Activated T-helper 1 cell treated with Interleukin-2 at 50 U/mL for 16 hours (primary cell): ENCODE measurements at places on chromosomes 5 and 9.

- DNase-seq: no peak
Measured at GRCh38 chr9:20997503-20998076, 33.9 kb downstream of the HACD4 start.

DNA sequence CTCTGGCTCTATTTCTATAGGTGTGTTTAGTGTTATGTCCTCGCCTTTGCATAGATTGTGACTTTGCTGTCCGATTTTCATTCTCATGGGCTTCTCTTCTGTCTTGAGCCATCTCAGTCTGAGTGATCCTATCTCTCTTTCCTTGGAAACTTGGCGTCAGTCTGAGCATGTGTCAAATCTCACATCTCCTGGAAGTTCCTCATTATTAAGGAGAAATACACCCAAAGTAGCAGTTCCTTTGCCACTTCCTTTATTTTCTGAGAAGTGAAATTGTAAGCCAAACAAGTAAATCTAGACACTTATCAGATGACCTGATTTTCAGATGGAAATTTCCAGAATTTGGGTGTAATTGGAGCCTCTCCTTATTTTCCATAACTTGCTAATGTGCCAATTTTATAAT lies 126.9 kb upstream of the ANKH start:
- DNase-seq: no peak

- no peak for DNase-seq
Measured at GRCh38 chr9:3516667-3517330, 9.0 kb downstream of the RFX3 start.

- DNase-seq: no peak
Measured at GRCh38 chr5:132690156-132690555, 16.4 kb downstream of the IL4 start.

GRCh38 chr5:6674421-6674820 lies 38.8 kb upstream of the TENT4A start:
- no peak for DNase-seq

DNA sequence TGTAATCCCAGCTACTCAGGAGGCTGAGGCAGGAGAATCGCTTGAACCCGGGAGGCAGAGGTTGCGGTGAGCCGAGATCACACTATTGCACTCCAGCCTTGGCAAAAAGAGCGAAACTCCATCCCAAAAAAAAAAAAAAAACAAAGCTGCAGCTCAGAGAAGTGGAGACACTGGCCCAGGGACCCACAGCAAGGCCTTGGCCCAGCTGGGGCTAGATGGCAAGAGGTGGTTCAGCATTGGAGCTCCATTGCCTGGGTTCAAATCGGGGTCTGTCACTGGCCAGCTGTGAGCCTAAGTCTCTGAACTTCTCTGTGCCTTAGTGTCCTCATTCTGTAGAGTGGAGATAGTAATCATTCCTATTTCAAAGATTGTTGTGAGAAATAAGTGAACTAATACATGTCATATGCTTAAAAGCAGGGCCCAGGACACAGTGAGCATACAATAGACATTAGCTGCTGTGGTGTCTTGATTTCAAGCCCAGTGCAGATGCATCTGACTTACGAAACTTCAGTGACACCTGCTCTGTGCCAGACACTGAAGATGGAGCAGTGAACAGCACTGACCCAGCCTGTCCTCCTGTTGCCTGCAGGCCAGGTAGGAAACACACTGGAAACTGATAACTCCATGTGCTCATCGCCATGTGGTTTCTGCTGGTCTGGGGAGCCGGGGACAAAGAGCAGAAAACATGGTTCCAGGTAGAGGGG lies 127.7 kb downstream of the C9orf50 start:
- DNase-seq: no peak

GRCh38 chr5:65978251-65978650 lies 51.9 kb downstream of the ERBIN start:
- DNase-seq: no peak

DNA sequence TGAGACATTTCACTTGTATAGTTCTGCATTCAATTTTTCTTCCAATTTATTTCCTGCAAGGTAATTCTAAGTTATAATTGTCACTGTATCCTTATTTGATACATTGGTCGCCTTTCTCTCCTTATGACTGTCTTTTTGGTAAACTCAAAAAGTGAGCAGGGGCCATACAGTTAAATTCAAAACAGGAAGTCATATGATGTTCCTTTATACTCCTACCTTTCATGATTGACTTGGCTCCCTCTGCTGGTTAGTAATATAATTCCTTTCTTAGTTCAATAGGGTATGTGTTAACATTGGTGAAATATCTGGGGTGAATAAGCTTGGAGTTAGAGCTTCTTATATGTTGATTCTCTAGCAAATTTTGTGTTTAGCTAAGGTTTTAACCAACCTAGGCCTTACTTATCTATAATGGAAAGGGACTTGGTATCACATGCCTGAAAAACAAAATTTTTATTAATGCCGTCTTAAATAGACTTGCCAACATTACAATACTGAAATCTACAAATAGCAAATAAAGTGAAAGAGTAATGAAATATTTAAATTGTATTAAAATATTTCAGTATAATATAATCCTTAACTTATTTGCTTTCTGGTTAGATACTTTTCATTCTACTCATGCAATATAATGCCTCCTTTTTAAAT lies 6.0 kb upstream of the NIPBL start:
- DNase-seq: no peak

DNA sequence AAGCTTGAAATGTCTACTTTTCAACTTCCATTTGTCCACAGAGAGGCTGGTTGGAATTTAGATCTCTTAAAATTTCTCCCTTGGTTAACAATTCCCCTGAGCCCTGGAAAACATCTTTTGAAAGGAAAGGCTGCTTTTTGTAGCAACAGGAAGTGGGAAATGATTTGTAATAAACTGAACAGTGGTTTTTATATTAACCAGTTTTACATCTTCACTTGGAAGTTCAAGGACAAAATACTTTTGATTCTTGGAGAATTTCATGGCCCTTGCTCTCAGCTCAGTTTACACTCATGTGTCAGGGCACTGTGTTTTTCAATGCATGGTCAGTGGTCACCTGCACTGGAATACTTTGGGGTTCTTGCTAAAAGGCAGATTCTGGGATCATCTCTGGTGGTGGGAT lies 9.9 kb downstream of the MLANA start:
- DNase-seq: no peak

DNA sequence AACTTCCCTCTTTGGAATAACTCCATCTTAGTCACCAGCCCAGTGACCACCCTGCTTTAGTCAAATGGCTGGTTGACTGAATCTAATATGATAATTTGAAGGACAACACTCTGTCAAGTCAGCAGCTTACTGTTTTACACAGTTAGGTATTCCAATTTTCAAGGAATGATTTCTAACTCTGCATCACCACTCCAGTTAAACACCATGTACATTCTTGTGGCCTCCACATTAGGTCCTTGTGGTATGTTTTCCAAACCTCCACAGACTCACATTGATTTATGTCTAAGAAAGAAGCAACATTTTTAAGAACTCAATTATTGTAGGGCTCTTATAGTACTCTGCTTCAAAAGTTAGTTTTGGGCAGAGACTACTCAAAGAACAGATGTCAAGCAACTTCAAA lies 110.7 kb downstream of the TLE1 start:
- DNase-seq: no peak

DNA sequence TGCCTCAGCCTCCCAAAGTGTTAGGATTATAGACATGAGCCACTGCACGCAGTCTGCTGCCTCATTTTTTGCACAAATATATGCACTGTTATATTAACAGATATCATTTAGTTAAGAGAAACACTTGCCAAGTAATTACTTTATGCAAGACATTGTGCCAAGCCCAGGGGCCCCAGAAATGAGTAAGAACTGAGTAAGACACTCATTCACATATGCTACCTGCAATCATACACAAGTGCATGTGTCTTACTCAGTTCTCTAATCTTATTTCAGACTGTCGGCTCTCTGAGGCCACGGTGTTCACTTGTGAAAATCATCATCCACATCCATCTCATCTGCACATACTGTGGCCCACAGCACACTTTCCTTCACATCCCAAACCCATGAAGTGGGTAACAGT lies 16.0 kb downstream of the TRAF1 start:
- no peak for DNase-seq

GRCh38 chr9:137610944-137611343 lies 5.5 kb downstream of the ARRDC1 start:
- no peak for DNase-seq

DNA sequence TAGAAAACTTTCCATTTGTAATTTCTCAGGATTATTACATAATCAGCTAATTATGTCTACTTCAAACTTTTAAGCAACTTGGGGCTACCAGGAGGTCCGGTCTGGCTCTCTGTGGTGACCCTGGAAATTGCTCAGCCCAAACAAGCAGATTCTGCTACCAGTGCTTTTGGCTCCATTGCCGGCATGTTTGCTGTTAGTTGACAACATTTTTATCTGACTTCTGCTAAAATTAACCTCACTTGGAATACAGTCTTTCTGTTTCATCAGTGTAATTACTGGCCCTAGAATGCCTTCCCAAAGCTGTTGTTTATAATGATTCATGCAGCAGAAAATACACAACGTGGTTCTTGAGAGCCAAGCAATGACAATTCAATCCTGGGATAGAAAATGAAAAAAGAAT lies 38.5 kb upstream of the FAM81B start:
- DNase-seq: no peak

DNA sequence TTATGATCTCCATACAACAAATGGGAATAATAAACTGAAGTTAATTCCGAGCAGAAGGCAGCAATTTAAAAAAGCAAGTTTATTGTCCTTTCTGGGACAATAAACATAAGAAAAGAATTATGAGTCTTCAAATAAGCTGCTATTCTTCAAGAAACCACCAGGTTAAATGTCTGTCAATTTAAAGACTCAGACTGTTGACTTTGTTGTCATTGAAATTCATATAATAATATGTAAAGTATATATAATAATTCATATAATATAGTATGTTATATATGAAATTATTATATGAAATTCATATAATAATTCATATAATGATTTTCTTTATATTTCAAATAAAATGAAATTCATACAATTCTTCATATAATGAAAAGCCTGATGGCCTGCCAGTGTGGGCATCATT lies 497.5 kb upstream of the RGMB start:
- DNase-seq: no peak

GRCh38 chr9:72979405-72980100 lies 26.7 kb upstream of the ALDH1A1 start:
- no peak for DNase-seq

GRCh38 chr5:37723162-37723961 lies 116.5 kb downstream of the GDNF start:
- DNase-seq: no peak

GRCh38 chr5:123664961-123665360 lies 153.0 kb downstream of the CSNK1G3 start:
- no peak for DNase-seq

DNA sequence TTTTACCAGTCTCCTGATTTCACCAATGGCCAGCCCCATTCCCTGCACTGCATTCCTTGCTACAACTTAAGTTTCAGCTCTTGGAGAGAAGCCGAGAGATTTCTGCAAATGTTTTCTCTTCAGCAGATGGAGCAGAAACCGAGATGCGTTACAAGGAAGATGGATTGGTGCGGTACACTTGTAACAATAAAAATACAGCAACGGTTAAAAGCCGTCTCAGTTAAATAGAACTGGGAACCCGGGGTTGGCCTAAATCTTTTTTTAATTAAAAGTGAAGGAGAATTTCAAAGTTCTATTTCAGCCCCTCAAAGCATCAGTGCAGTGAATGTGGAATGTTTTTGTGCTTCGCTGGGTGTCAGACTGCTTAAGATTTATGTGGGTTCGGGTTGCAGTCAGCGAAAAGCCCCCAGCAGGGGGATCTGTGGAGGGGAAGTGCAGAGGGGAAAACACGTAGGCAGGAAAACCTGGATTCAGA lies 19.8 kb downstream of the BRINP1 start:
- no peak for DNase-seq

DNA sequence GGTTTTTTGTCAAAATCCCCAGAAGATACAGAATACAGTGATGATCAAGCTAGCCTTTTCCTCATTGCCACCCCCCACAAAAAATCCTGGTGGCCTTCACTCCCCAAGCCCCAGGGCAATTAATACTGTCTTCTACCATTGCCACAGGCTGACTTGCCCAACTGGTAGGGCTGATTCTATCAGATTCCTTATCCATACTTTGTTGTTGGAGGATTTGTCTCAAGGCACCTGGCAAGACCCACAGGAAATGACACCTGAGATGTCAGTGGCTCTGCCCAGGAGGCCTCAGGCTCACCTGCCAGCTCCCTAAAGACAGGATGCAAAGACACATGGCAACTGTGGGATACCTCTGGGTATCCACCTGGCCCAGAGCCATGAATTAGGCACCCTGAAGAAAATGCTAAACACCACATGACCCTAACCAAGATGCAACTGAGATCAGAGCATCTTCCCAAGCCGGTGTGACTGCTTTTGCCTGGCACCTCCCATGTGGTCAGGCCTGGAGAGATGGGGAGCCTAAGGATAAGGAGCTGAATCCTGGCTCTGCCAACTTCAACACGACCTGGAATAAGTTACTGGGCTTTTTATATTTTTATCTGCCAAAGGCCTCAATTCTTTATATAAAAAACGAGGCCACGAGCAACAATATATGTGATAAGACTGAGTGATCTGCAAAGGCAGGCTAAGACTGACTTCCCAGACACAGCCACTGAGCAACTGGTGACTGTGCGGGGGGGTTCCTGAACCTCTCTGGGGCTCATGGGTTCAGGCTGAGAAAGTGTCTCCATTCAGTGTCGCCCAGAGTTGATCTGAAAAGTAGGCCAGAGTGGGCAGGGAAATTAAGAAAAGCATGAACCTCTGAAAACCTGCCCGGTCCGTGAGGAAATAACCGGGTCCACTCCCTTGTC lies 944 bp downstream of the ATOX1 start:
- no peak for DNase-seq

GRCh38 chr9:137355761-137356365 lies 53.8 kb upstream of the NRARP start:
- DNase-seq: no peak

GRCh38 chr9:72557549-72557948 lies 36.1 kb downstream of the TMC1 start:
- no peak for DNase-seq

- DNase-seq: no peak
Measured at GRCh38 chr9:133014696-133015095, 16.1 kb upstream of the GTF3C5 start.

DNA sequence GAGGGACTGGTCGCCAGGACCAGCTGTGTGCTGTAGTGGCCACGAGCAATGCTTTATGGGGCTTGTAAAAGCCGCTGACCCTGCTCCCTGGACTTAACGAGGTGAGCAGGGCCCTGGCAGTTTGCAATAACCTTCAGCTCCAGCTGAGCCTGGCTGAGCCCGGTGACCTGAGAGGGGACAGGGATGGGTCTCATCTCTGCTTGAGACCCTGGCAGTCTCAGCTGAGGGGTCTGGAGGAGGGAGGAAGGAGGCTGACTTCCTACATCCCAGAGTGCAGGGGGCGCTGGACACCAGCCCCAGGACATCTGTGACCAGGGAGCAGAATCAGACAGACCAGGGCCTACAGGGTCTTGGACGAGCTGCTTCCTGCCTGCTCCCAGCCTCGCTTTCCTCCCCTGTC lies 277.5 kb upstream of the MVB12B start:
- no peak for DNase-seq

DNA sequence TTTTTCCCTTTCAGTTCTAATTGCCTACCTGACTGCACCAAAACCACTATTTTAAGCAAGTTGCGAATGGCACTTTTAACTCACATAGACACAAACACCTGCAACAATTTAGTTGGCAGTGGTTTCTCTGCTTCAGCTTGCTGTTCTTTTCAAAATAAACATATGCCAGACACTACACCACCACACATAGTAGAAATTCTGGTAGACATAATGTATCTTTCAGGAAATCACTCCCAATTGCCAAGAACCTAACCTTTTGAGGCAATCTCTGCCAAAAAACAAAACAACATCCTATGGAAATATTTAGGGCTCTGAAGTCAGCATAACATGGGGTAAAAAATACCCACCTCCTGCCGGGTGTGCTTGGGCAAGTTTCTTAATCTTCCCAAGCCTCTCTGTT lies 27.7 kb downstream of the GLIS3 start:
- DNase-seq: no peak

- no peak for DNase-seq
Measured at GRCh38 chr9:131773911-131774379, 34.1 kb upstream of the RAPGEF1 start.
